ENCODE measurements at places on chromosomes 7 and 10.

DNA sequence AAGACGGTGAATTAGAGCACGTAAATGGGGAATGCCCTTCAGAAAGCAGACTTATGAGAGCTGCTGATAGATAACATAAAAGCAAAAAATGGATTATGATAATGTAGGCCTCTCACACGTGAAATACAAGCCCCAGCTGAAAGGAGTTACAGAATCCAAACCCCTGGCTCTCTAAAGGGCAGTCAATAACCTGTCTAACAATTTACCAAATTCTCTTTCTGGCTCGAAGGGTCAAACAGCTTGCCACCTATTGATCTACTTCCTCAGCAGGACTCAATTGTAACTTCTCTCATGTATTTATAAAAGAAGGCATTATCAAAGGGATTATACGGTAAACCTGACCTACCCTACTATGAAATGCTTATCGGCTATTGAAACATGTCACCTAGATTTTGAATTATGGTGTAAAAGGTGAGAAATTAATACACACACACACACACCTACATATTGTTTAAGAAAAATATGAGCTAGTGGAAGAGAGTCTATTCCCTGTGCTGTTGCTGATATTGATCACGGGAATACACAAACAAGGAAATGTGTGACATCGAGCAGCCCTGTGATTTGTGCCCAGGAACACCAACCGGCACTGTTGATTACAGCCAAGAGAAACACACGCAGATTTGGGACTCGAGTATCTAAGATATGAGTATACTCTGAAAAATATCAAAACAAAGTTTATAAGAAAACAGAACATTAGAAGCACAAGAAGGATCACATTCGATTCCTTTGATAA lies 135.6 kb upstream of the NEBL start:
- DNase-seq: no peak

GRCh38 chr10:98323221-98324164 lies 55.5 kb upstream of the LOXL4 start:
- no peak for DNase-seq

DNA sequence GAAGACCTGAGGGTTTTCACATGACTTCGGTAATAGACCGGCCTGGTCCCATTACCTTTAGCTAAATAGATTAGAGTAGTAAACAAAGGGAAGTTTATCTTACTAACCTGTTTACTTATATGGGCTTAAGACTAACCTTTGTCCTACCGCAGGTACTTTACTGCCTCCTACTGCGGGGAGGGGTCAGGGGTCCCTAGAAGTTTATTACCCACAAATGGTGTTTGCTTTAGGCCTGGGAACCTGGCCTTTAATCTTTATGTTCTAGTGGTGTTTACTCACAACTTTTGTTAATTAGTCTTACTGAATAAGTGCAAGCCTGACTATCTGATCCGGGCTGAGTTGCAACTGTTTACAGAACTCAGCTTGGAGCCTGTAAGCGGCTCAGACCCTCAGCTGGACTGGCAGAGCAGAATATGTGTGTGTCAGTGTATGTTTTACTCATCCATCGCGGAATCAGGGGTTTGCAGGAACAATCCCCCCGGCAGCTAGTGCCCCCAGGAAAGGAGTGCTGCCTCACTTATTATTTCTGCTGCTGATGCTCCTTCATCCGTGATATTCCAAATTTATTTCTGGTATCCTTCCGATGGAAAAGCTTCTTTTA lies 578.9 kb upstream of the SEMA3D start:
- DNase-seq: no peak

GRCh38 chr10:116836083-116836482 lies 13.2 kb upstream of the ENO4 start:
- DNase-seq: no peak

DNA sequence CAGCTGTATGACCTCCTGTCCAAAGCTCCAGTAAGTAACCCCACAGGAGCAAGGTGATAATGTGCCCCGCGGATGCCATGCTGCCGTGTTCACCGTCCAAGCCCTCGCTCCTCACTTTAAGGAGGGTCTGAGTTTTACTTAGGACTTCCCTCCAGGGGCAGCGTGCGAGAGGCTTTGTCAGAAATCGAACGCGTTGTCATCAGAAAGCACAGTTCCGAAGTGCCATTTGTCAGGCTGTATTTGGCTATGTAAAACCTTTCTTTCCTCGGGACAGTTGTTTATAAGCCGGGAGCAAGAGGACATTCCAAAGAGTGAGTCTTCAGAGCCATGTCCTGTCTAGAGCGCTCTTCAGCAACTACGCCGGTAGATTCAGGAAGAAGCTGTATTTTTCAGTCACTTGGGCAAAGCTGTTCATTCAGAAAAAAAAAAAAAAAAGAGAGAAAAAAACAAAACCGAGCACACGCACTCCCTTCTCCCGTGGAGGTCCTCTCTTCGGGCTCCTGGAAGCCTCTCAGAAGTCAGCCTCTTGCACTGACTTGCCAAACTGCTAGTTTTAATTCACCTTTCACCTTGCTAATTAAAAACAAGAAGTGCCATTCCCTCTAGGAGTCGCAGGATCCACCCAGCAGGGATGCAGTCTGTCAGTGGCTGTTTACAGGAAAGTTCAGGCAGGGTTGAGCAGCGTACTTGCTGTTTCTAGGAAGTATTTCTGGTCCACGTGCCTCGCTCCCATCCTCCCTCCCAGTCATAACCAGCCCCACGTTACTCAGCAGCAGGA lies at the start of gene SEMA3E:
TSS of gene SEMA3E (minus strand) at position 676 of the 778 bp plus-strand sequence.
- DNase-seq: no peak

Data from stimulated activated CD4-positive, alpha-beta T cell treated with anti-CD3 and anti-CD28 coated beads, Interleukin-15, amount 100 ng/mL, for 1 hour (primary cell).